Fibroblast of lung (primary cell): ENCODE measurements at places on chromosomes 4 and X. TPM values are rescaled to one million over a fixed set of nuclear protein-coding genes. Genes with fewer than 3 reads are reported as not detected.

GRCh38 chr4:183599284-183599683 is 59.7 kb downstream of the RWDD4 start:
- DNase-seq = no peak

- DNase-seq = no peak
These were observed 41.6 kb upstream of the CXorf38 start for GRCh38 chrX:40688929-40689328.

DNA sequence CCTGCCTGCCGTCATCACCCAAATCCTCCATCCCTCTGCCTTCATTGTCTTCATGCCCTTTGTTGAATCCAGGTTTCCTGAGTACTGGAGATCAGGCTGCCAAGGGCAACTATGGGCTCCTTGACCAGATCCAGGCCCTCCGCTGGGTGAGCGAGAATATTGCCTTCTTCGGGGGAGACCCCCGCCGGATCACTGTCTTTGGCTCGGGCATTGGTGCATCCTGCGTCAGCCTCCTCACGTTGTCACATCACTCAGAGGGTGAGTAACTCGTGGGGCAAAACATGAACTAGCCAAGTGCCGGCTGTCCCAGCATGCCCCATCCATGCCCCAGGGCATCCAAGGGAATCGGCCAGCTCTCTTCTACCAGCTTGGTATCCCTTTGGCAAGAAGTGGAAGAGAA is 19.4 kb downstream of the NLGN3 start:
- no peak for DNase-seq

DNA sequence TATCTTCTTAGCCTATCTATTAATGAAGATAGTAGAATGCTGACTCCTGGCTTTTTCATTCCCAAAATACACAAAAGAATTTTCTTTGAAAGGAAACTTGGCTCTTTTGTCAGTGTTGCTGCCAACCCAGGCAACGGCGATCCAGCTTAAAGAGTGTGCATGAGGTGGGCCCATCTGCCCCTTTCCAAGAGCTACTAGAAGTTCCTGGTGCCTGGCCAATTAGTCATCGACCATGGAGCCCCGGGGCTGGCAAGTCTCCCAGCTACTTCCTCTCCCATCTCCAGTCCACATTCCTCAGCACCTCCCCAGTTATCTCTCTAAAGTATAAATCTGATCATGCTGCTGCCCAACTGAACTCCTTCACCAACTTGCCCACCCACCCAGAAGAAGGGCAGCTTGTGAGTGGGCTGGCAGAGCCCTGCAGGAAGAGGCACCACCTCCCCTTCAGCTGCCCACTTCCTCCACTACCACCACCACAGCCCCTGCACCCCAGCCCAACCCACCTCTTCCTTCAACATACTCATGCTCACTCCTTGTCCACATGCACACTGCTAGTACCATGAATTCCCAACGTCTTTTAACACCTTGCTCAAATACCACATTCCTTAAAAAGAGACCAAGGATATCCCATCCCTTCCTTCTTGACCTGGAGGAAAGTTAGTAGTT is 158.2 kb upstream of the MAP3K15 start:
- peak; percentile 92 for DNase-seq

- peak; percentile 87 for DNase-seq
These were observed 355.7 kb downstream of the ADGRL3 start for GRCh38 chr4:61555789-61556188.

DNA sequence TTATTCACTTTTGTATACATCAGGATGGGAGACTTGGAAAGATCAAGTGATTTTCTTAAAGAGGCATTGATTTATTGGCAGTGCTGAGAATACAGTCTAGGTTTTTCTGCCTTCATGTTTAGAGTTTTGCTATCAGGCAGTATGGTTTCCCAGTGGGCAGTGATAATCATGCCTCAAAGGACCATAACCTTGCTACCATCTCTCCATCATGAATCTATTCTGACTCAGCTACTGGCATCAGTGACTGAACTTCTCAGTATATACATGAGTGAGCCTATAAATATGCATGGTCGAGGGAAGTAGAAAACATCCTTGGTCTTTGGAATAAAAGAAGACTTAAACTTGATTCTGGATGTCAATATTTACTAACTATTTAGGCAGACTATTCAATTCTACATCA is 562.0 kb upstream of the AADAT start:
- DNase-seq = peak; percentile 41

- no peak for DNase-seq
These were observed 112.8 kb upstream of the DKK2 start for GRCh38 chr4:107148904-107149303.

DNA sequence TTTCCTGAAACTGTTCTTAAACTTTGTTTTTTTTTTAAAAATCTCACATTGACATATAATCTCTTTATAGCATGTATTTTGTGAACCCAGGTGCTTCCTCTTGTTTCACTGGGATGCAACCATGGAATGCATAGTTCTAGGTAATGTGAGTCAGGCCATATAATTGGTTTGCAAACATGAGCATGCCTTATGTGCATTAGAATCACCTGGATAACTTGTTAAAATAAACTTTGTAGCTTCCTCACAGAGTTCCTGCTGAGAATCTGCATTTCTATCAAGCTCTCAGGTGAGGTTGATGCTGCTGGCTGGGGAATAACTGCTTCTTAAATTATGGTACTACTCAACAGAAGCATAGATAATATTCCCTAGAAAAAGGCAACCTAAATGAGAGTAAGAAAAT is 940.3 kb upstream of the LCORL start:
- no peak for DNase-seq

DNA sequence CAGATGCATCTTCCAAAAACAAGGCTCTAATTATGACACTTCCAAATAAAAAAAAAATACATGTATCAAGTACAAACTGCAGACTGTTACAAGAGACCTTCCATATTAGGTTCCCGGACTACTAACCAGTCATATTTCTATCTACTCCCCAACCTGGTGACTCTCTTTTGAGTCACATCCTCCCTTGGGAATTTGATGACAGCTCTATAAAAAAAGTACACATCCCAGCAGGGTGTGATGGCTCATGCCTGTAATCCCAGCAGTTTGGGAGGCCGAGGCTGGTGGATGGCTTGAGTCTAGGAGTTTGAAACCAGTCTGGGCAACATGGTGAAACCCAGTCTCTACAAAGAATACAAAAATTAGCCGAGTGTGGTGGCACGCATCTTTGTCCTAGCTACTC is 14.9 kb downstream of the RPGR start:
- peak; percentile 57 for DNase-seq

GRCh38 chrX:73214426-73215094 is at the start of gene NAP1L2:
Gene NAP1L2 (minus strand): TSS chrX:73214851. CDS start chrX:73214492, 359 bp downstream.
- no peak for DNase-seq

GRCh38 chr4:5959211-5959982 is 58.8 kb downstream of the C4orf50 start:
- no peak for DNase-seq

DNA sequence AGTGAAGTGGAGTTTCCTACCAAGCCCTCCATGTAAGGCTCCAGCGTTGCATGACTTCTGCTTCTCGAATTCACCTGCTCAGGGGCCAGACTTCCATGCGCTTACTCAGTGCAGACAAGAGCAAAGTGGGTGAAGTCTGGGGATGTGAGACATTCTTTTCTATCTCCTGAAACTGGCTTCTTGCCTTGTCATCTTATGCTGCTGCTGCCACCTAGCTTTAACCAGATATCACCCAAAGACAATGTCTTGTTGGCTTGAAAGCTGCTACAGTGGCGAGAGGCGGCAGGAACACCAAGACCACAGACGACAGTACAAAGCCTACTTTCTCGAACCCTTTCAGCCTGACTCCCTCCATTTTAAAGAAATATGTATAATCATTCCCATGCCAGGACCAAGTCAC is 103.6 kb upstream of the ADGRG2 start:
- DNase-seq = peak; percentile 26

DNA sequence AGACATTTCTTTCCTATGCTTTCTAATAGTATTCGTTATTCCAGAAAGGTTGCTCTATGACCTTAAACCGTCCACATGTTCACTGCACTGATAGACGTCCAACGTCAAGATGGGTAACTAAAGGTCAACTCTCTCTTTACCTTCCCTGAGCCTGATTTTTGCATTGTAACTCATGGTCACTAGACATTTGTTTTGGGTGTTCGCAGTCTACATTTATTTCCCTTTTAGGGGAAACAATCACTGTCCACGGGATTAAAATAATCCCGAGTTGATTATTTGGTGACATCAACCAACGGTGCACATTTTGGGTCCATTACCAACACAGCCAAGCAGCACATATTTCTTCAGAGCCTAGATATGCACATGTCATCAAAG is 540 bp upstream of the HADH start:
- DNase-seq = no peak

DNA sequence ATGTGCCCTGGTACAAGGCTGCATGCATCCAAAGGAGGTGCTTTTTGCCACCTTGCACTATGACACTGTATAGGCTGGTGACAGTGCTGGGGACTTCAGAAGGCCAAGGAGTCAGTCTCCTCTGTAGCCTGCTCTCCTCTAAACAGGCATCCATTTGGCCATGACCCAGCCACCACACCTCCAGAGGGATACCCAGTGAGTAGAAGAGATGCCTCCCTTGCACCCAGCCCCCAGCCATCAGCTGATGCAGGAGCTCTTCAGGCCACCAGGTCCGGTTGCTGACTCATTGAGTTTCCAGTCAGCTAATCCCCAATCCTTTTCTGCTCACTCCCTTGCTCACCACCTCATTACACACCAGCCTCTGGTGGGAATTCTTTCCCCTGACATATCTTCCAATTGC is 99.8 kb downstream of the PJA1 start:
- no peak for DNase-seq

DNA sequence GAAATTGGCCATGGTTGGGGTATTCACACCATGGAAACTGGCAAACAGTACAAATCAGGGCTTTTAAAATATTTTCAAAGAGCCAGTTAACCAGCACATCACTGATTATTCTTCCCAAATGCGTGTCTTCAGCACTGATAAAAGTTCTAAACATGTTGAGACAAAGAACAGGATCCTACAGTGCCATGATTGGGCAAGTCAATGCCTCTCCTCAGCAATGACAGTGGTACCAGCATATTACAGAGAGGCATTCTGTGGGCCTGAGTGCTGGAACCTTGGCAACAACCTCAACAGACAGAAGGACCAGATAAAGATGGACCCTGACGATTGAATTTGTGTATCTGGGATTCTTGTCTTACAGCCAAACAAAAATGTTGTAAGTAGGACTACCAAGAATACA is 108.9 kb downstream of the EFHC2 start:
- DNase-seq = no peak

DNA sequence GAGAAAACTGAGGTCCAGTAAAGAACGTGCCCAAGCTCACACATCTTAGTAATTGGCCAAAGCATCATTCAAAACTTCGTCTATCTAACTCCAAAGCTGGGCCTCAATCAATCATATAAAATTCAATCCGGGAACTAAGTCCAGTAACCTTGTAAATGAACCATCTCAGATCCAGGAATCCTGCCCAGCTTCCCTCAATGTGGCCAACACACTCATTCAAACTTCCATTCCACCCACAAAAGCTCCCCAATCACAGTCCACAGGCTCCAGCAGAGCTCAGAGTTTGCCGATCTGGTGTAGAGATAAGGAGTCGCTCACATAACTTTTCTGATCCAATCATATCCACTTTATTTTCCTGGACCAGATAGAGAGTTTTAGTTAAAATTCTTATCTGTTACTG is 144.8 kb downstream of the SPATA18 start:
- DNase-seq = no peak

GRCh38 chrX:53056292-53056691 is 7.7 kb downstream of the GPR173 start:
- DNase-seq = peak; percentile 20

- DNase-seq = peak; percentile 46
These were observed 2.3 kb upstream of the MID1IP1 start for GRCh38 chrX:38798956-38799355.

GRCh38 chrX:13620207-13620606 is 32.7 kb upstream of the TCEANC start:
- no peak for DNase-seq

DNA sequence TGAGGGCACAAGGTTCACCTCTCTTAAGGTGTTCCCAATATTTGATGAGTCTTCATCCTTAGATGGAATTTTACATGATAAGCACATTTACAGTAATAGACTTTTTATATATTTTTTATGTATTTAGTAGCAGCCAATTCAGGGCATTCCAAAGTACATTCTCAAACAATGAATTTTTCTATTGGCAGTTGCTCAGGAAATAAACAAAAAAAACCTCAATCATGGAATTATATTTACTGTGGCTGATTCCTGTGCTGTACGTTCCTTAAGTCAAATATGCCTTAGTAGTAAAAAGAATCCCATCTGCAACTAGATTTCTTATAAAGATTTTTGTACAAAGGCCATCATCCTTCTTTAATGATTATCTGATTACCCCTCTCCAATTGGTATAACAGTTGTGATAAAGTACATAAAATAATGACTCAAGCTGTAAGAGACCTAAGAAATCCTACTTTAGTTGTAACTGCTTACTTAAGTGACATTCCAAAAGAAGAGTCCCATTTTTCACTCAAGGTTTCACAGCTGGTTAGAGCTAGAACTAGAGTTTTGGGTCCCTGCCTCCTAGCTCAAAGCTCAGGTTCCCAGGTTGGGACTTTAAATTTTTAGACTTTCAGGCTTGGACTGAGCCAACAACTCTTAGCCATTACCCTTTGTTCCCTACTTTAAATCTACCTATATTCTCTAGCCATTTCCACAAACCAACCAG is 152.7 kb downstream of the FHIP1A start:
- peak; percentile 11 for DNase-seq

DNA sequence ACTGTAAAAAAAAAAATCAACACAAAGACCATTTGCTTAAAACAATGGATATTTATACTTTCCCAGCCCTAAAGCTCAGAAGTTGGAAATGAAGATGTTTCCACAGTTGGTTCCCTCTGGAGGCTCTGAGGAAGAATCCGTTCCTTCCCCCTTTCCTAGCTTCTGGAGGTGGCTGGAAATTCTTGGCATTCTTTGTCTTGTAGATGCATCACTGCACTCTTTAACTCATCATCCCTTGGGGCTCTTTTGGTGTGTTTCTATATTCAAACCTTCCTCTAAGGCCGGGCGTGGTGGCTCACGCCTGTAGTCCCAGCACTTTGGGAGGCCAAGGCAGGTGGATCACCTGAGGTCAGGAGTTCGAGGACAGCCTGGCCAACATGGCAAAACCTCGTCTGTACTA is 78.7 kb downstream of the VCX3A start:
- no peak for DNase-seq

DNA sequence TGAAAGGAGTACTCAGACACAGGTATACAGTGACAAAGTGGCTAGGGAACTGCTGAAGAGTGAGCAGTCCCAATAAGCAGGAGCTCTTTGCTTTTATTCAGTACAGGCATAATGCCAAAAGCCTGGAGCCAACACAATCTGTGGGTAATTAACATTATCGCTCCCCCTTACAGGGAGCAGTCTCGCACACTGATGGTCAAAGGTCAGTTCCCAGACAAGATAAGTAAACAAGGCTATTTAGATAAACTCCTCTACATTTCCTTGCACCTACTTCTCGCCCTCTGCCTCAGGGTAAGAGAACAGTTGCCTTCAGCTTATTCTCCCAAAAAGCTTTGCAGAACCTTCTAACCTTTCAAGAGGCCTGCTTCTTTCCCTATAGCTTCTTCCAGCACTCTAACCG is 73.9 kb upstream of the TAF9B start:
- no peak for DNase-seq

The MAGEB6 gene
- not detected in 2 replicates for polyA plus RNA-seq

The LRAT gene
- polyA plus RNA-seq = 0.03 and 0.08 TPM in 2 replicates

The NDP gene
- polyA plus RNA-seq = 0.79 and 1.6 TPM in 2 replicates

The HDAC8 gene
- polyA plus RNA-seq = 18.9 and 25.9 TPM in 2 replicates

The RTL9 gene
- polyA plus RNA-seq = 0.09 and 0.18 TPM in 2 replicates

The STATH gene
- polyA plus RNA-seq = not detected in 2 replicates

The RASL11B gene
- 2.3 and 15.2 TPM in 2 replicates for polyA plus RNA-seq

The ASB9 gene
- polyA plus RNA-seq = 0.08 TPM in 1 of 2 replicates, not detected in the other

The ZAR1 gene
- polyA plus RNA-seq = not detected in 2 replicates

The SRPX gene
- polyA plus RNA-seq = 141 and 180 TPM in 2 replicates
